Ascending aorta (tissue), 2 donors: ENCODE measurements at places on chromosomes 5 and 9. TPM values are rescaled to one million over a fixed set of nuclear protein-coding genes. Genes with fewer than 3 reads are reported as not detected.
A peak's percentile ranks its signal among the peaks of the same experiment; 100 is the strongest.

LHX2 gene
- not detected for total RNA-seq

GABRB2 gene
- total RNA-seq = 0.21 TPM

GRM6 gene
- total RNA-seq = not detected

PCDHB11 gene
- 7.1 TPM for total RNA-seq

GRCh38 chr5:2013301-2014057 is 130.8 kb upstream of the IRX4 start:
- no peak overlapping the region for H3K4me3 ChIP-seq
- no peak for DNase-seq
- H3K36me3 ChIP-seq = no peaks in the 10 kb centered on the region
- H3K27ac ChIP-seq = no peak overlapping the region
- no peaks in the 10 kb centered on the region for H3K4me1 ChIP-seq

DNA sequence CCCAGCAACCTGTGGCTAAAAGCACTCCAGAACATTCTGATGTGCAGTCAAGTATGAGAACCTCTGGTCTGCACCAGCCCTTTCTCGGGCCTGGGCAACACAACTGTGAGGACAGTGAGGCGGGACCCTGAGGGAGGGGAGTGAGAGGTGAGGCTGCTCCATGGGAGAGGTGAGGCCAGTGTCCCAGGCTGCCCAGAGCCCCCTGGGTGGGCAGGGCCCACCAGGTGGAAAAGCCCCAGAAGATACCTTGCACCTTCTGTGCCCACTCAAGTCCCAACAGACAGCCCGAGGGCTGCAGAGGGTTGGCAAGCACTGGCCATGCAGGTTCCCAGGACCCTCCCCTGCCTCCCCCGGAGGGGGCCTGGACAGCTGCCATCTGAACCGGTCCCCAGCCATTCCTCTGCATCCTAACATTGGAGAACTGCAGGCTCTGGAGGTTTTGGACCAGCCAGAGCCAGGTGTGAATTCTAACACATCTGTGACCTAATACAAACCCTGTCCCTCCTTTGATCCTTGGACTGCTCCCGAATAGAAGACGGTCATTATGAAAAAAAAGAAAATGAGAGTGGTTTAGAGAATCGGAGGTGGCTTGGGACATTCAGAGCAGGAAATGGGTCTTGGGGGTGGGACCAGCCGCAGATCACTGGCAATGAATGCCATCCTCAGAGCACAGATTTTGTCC is 57.0 kb downstream of the DUSP1 start:
- peaks cover 26% of the 10 kb centered on the region for H3K4me1 ChIP-seq
- no peak overlapping the region for H3K4me3 ChIP-seq
- H3K27me3 ChIP-seq = no peaks in the 10 kb centered on the region
- H3K36me3 ChIP-seq = no peaks in the 10 kb centered on the region
- DNase-seq = no peak

DNA sequence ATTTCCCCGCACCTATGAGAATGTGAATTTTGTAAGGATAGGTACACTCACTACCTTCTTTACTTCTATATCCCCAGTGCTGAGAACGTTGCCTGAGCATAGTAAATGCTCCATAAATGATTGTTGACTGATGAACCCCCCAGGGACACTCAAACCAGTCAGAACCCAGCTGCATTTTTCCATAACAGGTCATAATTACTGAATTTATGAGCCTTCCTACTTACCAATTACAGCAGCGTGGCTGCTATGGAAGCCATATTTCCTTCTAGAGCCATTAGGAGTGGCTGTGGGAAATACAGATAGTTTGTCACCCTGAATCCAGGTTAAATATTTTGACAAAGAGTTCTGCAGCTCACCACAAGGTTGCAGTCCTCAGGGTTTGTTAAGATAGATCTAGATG is 135.0 kb downstream of the TAF11L14 start:
- no peaks in the 10 kb centered on the region for H3K36me3 ChIP-seq
- H3K27ac ChIP-seq = no peak overlapping the region
- no peaks in the 10 kb centered on the region for H3K27me3 ChIP-seq
- H3K4me3 ChIP-seq = no peak overlapping the region

DNA sequence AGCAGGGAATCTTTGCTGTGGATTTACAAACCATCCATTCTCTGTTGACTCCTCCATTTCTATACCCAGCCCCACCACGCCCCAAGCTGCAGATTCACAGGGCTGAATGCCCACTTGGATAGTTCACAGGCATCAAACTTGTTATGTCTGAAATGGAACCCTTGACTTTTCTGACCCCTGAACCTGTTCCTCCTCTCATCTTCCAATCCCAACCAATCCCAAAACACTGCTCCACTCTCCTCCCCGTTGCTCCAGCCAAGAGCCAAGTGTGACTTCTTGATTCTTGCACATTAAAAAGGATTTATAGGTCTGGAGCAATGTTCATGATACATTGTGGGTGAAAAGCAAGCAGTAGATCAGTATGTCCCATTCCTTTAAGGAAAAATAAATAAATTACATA is 145.6 kb downstream of the DAB2IP start:
- no peaks in the 10 kb centered on the region for H3K36me3 ChIP-seq
- no peak overlapping the region for H3K27ac ChIP-seq
- DNase-seq = no peak
- H3K27me3 ChIP-seq = no peaks in the 10 kb centered on the region
- H3K4me1 ChIP-seq = no peaks in the 10 kb centered on the region
- H3K4me3 ChIP-seq = no peak overlapping the region

DNA sequence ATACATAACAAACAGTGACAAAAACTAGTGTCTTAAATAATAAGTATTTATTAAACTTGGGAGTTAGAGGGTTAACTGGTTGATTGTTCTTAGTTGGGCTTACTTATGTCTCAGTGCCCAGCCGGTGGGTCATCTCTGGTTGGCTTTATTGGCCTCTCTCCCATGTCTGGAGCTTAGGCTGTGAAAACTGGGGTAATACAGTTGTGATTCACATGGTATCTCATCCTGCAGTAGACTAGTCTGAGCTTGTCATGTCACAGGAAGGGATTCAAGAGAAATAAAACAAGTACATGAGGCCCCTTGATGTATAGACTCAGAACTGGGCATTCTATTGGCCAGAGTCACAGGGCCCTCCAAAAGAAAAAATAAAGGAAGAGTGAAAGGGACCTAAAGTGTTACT is 466.4 kb upstream of the SMC2 start:
- DNase-seq = no peak
- no peak overlapping the region for H3K4me3 ChIP-seq
- no peaks in the 10 kb centered on the region for H3K27me3 ChIP-seq
- no peaks in the 10 kb centered on the region for H3K4me1 ChIP-seq
- H3K27ac ChIP-seq = no peak overlapping the region

GRCh38 chr5:105581988-105582690 is 2019.5 kb upstream of the NUDT12 start:
- DNase-seq = no peak
- no peaks in the 10 kb centered on the region for H3K4me1 ChIP-seq
- H3K27me3 ChIP-seq = no peaks in the 10 kb centered on the region
- no peak overlapping the region for H3K4me3 ChIP-seq

- DNase-seq = no peak
- H3K27me3 ChIP-seq = no peaks in the 10 kb centered on the region
- H3K4me3 ChIP-seq = no peak overlapping the region
- H3K4me1 ChIP-seq = no peaks in the 10 kb centered on the region
Observed at GRCh38 chr5:170269579-170269978, 28.0 kb downstream of the LCP2 start.

DNA sequence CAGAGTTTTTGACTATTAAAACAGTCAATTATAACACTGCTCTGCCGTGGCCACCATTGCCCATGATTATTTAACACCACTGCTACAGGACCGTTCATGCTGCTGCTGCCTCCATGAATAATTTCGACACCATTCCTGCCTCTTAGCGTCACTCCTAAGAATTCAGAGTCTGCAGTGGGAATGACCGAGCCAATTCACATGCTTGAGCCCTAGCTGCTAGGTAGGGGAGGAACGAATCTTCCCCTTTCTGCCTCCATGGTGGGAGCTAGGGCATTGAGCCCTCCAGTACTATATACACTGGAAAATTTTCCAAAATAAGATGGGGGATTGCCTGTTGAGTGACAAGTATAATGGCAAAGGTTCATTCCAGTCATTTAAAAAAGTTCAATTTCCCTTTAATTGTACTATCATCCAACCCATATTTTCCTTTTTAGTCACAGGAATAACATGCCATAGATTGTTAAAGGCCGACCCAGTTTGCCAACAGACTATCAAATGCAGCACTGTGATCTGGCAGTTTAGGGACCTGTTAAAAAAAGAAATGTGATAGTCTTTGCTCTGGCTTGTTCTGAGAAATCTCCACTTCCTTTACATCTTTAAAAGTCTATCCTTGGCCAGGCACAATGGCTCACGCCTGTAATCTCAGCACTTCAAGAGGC is 13.5 kb upstream of the B4GALT1 start:
- no peaks in the 10 kb centered on the region for H3K27me3 ChIP-seq
- peak overlapping the region; percentile 85 for H3K27ac ChIP-seq
- H3K4me1 ChIP-seq = no peaks in the 10 kb centered on the region
- peak; percentile 77 for DNase-seq
- no peak overlapping the region for H3K4me3 ChIP-seq

DNA sequence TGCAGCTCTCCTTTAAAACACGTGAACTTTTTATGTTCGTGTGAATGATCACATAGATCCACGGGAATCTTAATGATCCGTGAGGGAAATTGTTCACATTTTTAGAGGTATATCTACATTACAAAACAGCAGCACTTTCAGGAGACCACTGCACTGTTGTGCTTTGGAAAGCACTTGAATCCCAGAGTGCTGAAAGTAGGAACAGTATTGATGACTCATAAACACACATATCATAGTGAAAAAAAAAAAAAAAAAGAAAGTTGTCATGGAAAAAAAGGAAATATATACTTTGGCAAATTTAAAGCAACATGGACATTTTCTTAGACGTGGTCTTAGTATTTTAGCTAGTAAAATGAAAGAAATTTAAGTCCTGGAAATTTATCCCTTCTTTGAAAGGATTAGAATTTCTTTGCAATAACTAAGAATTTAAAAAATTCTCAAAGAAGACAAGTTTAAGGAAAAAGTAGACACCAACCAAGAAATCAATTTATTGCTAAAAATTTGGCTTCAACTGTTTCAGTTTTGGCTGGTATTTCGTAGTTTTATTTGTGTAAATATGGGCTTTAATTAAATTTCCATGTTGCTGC is 55.4 kb downstream of the ADGRV1 start:
- no peaks in the 10 kb centered on the region for H3K27me3 ChIP-seq
- no peak overlapping the region for H3K4me3 ChIP-seq
- no peaks in the 10 kb centered on the region for H3K36me3 ChIP-seq
- no peaks in the 10 kb centered on the region for H3K4me1 ChIP-seq
- no peak for DNase-seq

GRCh38 chr5:51657340-51658240 is 274.3 kb downstream of the ISL1 start:
- H3K36me3 ChIP-seq = no peaks in the 10 kb centered on the region
- H3K4me3 ChIP-seq = no peak overlapping the region
- no peaks in the 10 kb centered on the region for H3K4me1 ChIP-seq
- H3K27me3 ChIP-seq = no peaks in the 10 kb centered on the region
- no peak overlapping the region for H3K27ac ChIP-seq

DNA sequence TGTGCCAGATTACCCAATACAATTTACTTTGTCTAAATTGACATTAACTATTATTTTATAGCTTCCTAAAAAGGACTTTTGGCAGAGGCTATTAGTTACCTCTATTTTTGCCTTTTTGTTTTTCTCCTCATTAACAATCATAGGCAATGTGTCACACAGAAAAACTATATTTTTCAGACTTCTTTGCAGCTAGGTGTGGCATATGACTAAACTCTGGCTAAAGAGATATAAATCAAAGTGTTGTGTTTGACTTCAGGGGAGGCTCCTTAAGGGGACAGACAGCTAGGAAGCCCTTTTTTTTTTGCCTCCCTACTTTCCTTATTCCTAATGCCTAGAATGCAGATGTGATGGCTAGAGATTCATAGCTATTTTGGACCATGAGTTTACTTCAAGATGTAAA is 19.7 kb upstream of the GCNT4 start:
- H3K36me3 ChIP-seq = no peaks in the 10 kb centered on the region
- H3K4me1 ChIP-seq = no peaks in the 10 kb centered on the region
- no peak for DNase-seq
- no peak overlapping the region for H3K27ac ChIP-seq

- H3K4me3 ChIP-seq = no peak overlapping the region
- H3K36me3 ChIP-seq = no peaks in the 10 kb centered on the region
- no peak for DNase-seq
- H3K27ac ChIP-seq = no peak overlapping the region
- no peaks in the 10 kb centered on the region for H3K27me3 ChIP-seq
- H3K4me1 ChIP-seq = no peaks in the 10 kb centered on the region
Observed at GRCh38 chr9:137383081-137383783, 39.7 kb downstream of the EXD3 start.
